Effector CD8-positive, alpha-beta T cell (primary cell): ENCODE measurements at places on chromosomes 5 and 9.

GRCh38 chr5:90641528-90641927, 82.9 kb downstream of the ADGRV1 start:
- DNase-seq = no peak

- DNase-seq = no peak
These were observed 789 bp downstream of the DOK3 start for GRCh38 chr5:177508837-177509236.

DNA sequence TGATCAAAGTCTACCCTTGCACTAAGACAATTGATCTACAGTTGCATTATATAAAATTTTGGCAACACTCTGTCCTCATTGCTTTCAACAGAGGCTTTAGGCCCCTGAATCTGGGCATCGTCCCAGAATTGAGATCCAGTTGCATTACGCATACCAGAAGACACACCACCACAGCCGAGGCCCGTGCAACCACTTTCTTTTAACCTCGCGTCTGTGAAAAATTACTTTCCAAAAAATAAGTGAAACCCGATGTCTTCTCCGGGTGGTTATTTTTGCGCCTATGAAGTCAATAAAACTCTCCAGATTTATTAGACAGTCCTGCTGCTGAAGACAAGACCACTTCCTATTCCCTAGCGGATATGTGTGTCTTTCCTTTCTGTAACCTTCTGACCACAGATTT, 52.1 kb upstream of the NFIB start:
- DNase-seq = no peak

DNA sequence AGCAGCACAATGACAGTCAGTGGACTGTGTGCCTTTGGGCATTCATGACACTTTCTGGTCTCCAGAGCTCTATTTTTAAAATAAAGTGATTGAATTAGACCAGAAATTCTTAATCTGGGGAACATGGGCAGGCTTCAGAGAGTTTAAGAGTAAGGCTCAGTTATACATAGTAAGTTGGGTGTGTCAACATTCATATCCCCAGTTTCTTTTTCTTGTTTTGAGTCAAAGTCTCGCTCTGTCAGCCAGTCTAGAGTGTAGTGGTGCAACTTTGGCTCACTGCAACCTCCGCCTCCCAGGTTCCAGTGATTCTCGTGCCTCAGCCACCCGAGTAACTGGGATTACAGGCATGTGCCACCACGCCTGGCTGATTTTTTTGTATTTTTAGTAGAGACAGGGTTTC, 13.7 kb upstream of the KIF4B start:
- DNase-seq = no peak

GRCh38 chr5:148542812-148543211, 111.5 kb downstream of the HTR4 start:
- DNase-seq = no peak

DNA sequence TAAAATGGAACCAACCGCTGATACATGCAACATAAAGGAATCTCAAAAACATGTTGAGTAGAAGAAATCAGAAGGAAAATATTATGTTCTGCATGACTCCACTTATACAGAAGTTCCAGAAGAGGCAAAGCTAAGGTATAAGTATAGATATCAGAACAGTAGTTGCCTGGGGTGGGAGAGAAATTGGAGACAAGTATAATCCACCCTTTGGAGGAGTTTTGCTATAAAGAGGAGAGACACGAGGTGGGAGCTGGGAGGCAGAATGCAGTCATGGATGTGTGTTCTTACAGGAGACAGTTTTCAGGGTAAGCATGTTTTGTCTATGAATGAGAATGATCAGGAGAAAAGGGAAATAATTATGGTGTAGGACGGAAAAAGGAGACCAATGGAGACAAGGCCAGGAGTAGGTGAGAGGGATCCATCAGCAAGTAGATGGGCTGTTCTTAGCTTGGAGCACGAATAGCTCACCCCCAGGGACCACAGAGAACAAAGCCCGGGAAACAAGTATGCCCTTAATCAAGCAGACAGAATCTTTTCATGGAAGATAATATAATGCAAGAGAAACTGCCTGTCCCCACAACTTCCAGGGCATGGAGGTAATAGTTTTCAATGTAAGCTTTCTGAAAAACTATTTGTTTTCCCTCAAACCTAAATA, 72.2 kb downstream of the MED27 start:
- DNase-seq = no peak

DNA sequence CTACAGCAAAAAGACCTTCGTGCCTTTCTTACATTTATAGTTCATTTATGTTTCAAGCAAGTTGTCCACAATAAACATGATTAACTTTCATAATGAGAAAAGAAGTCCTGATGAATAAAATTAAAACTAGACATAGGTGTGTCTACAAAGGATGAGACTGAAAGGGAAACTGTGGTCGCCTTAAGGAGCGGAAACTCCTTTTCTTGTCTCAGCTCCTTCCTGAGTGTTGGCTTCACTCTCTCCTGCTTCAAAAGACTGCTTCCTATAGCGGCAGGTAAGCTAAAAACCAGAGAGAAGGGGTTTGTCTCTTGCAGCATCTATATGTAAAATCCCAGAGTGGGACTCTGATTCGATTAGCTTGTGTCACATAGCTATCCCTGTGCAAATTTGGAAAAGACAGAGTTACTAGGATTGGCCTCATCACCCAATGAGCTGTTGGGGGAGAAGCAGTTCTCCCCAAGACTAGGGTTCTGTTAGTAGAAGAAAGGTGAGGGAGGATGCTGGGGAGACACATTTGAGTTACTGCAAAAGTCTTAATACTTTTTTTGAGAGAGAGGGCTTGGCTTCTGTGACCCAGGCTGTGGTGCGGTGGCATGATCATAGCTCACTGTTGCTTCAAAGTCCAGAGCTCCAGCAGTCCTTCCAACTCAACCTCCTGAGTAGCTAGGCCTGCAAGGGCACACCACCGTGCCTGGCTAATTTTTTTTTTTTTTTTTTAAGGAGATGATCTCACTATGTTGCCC, 16.8 kb upstream of the CTSL start:
- no peak for DNase-seq

GRCh38 chr5:148828511-148829247, 2.3 kb downstream of the ADRB2 start:
- DNase-seq = no peak

GRCh38 chr5:83048277-83048676, 28.9 kb downstream of the TMEM167A start:
- no peak for DNase-seq

GRCh38 chr5:101915554-101915953, 380.5 kb downstream of the SLCO4C1 start:
- no peak for DNase-seq

DNA sequence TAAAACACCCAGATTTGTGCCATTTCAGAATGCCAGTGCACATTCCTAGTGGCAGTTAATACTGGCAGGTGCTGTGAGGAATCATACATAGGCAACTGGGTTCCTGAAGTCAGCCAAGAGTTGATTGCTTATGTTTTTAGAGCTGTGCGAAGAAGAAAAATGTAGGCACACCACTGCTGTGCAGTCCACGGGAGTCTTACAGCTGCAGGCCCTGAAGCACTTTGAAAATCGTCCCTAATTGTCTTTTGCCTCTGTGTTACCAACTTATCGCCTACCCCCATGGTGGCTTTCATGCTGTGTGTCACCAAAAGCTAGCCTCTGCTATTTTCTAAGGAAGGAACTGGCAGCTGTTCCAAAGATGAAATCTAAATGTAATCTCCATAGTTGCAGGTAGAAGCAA, 263.9 kb downstream of the ARRDC3 start:
- DNase-seq = no peak

DNA sequence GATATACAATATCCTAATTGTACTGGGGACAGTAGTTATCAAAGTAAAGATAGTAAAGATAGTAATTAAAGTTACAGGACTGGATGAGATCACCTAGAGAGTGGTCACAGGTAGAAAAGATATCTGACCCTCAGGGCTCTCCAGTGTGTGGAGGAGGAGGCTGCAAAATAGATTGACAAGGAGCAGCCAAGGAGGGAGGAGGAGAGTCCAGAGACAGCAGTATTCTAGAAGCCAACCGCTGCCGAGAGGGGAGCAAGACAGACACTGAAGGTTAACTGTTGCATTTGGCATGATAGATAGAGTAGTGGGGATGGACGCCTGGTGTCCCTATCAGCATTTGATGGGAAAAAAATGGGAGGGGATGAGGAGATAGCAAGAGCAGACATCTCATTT, 17.0 kb upstream of the F2RL1 start:
- DNase-seq = no peak

DNA sequence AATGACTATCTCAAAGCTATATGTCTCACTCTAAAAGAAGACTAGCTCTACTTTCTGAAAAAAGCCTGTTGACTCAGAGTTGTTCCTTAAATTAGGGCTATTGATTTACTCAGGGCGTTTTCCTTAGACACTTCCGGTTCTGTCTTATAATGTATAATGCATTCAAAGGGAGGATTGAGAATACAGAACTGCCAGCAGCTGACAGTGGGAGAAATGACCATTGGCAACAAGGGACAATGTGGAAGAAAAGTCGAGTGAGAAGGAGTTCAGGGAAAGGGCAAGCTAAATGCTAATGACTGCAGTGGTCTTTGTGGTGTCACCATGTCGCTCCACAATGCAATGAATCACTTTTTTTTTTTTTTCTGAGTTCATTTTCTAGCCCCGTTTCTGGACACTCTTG, 65.7 kb upstream of the ANKH start:
- no peak for DNase-seq
